ENCODE measurements at places on chromosomes 7 and 10.

- no peak for DNase-seq
Measured at GRCh38 chr7:90972906-90973550, 291.2 kb upstream of the FZD1 start.

- no peak for DNase-seq
Measured at GRCh38 chr7:36621396-36621795, 102.9 kb downstream of the AOAH start.

DNA sequence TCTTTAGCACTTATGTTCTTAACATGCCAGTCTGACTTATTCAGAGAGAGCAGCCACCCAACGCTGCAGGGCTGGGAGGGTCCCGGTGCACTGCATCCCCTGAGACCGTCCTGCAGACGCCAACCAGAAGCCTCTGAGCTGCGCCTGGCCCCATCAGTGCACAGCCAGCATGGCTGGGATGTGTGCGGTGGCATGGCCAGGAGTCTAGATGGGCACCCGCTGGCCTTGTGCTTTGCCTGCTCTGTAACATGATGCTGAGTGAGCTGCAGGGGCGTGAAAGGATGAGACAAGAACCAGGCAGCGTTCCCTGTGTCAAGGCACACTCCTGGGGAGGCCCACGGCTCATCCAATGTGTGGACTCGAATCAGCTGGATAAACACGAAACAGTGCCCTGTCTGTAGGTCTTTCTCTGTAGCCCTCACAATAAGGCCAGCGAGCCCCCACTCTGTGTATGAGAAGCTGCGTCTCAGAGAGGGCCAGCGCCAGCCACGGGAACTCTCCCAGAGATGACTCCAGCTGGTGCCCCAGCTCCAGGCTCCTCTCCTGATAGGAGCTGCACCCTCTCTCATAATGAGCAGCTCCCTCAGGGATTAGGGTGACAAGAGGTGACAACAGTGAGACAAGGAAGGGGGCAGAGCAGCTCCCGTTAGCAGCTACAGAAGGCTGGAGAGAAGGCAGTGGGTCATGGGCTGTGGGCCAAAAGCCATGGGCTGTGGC, 96.8 kb downstream of the TNS3 start:
- no peak for DNase-seq

DNA sequence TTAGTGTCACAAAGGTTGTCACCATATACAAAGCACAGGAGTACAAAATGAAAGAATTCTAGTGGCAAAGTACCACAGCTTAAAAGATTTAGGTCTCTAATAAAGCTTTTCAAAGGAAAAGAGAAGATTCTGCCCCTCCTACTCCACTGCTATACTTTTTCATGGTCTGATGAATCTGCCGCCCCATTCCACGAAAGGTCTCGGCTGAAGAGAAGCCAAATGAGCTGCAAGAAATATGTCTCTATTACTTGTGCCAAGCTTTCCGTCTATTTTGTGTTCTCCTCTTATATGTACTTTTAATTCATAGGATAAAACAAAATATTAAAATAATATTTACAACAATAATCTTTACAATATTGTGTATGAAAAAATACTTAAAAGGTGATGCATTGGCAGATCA, 222.6 kb downstream of the ANK3 start:
- DNase-seq: no peak

GRCh38 chr10:90652519-90652918, 205.3 kb downstream of the HTR7 start:
- DNase-seq: no peak

DNA sequence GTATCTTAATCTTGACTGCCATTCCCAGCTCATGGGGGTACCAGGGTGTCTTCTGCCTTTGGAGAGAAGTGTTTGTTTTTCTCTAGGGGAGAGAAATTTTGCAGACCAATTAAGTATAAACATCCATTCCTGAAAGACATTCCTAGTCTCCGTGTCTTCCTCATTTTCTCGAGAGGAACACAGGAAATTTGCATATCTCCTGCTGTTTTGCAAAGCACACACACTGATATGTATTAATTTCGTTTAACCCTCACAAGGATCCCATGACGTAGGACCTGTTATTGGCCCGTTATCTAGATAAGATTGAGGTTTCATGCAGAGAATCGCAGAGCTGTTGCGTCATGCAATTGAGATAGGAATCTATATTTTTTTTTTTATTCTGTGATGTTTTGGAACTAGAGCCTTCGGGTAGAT, 944 bp downstream of the RHBDD2 start:
- peak; percentile 73 for DNase-seq

DNA sequence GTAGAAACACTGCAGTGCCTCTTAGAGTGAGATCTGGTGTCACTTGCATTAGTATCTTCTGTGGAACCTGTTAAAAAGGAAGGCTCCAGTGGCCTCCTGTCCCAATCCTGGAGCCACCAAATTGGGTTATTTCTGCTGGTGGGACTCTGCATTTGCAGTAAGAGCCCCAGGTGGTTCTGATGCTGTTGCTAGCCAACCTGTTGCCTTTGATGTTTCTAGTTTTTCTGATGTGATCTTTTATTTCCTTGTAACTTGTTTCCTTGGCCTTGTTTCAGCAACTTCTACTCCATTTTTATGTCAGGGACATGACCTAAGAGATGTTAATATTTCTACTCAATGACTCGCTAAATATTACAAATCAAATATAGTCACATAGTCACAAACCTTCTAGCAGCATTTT, 12.5 kb upstream of the STN1 start:
- DNase-seq: no peak

- no peak for DNase-seq
Measured at GRCh38 chr7:147952918-147953317, 637.6 kb upstream of the C7orf33 start.

GRCh38 chr7:102908676-102909075, 4.1 kb upstream of the LRRC17 start:
- no peak for DNase-seq

GRCh38 chr10:94777886-94778458, 15.5 kb downstream of the CYP2C19 start:
- no peak for DNase-seq

- no peak for DNase-seq
Measured at GRCh38 chr10:85048644-85049043, 720.3 kb downstream of the CCSER2 start.

DNA sequence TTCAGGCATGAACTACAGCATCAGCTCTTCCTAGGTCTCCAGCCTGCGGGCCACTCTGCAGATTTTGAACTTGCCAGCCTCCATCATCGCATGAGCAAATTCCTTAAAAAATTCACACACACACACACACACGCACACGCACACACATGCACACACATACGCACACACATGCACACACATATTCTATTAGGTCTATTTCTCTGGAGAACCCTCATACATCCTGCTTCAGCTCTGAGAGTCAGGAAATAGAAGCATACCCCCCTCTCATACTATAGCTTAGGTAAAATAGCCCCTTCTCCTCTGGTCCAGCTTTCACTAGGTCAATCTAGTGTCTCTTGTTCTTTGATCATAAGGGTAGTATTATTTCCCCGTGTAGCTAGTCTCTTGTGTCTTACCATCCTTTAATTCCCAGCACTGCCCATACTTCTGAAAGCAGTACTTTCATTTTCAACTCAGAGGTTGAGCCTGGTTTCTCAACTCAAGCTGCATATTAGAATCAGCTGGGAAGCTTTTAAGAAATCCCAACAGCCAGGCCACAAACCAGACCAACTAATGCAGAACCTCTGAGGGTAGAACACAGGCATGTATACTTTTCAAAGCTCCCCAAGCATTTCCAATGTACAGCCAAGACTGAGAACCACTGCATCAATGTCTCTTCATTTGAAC, 30.9 kb upstream of the ITGB8 start:
- DNase-seq: no peak

DNA sequence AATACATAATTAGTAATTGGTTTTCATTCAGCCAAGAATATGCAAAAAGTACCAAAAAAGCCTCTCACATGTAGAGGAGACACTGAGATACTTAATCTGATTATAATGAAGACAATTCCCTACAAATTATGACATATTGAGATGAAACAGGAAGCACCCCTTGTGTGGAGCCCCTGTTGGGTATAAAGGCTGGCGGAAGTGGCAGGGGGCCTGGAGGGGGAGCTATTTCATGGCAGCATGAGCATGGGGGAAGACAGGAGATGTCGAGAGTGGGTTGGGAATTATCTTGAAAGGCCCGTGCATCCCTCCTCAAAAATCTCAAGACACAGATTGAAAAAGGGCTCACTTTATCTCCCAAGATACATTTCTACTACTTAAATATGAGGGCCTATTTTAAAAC, 96.9 kb downstream of the PIP4K2A start:
- DNase-seq: no peak

- no peak for DNase-seq
Measured at GRCh38 chr7:105711726-105712402, 130.6 kb upstream of the EFCAB10 start.

- DNase-seq: no peak
Measured at GRCh38 chr7:95927756-95928155, 155.4 kb downstream of the DYNC1I1 start.

GRCh38 chr7:29005406-29005805, 47.3 kb upstream of the TRIL start:
- no peak for DNase-seq

DNA sequence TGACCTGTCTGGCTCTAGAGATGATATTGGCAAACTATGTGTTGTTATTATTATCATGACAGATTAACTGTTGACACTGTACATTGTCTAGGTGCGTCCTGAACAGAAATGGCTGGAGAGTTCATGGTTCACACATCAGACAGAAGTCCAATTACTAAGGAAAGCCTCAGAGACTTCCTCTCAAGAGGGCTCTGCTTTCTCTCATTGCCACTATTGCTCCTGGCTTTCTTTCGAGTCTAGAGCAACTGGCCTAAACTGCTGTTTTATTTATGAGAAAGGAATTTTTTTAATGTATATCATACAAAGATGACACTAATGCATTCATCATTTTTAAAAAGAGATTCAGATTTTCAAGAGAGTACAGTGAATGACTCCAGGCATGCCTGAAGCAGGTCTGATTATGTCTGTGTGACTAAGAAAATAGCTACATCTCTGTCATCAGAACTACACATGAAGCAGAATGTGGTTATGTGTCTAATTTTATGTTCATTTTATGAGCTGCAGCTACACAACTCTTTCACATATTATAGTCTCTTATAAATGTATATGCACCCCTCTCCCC, 30.4 kb downstream of the NRCAM start:
- DNase-seq: no peak

DNA sequence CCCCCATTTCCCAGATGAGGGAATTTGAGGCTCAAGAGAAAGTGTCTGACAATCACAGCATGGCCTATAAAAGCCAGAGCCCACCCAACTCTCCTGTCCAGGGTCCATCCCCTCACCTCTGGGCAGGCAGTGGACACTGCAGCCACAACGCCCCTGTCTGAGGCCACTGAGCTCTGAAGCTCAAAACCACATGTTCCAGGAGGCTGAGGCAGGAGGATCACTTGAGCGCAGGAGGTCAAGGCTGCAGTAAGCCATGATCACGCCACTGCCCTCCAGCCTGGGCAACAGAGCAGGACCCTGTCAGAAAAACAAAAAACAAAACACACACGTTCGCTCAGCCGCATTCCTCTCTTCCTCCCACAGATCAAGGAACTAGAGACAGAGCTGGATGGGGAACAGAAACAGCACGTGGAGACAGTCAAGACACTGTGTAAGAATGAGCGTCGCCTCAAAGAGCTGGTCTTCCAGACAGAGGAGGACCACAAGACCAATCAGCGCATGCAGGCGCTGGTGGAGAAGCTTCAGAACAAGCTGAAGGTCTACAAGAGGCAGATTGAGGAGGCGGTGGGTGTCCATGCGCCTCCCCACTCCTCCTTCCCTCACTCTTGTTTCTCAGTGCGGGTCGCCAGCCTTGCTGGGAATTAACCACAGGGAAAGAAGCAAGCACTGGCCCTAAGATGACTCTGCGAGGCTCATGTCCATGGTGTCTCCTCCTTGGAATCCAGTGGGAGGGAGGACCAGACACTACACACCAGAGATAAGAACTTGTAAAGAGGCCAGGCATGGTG, 20.0 kb upstream of the ARPC1A start:
- no peak for DNase-seq

DNA sequence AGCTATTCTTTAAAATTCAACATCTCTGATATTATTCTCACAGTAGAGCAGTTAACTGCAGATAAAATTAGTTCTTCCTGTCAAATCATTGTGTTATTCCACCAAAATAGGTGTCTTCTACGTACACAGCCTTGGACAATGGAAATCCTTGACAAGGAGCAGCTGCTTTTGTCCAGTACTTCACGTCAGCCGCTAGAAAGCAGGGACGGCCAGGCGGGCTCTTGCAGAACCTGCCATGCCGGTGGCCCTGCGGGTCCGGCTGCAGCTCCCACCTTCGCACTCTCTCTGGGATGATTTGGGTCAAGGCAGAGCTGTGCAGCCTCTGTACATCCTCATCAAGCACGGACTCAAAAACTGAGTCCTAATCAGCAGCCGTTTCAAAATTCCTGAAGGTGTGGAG, 2.2 kb upstream of the FOXI2 start:
- DNase-seq: no peak

DNA sequence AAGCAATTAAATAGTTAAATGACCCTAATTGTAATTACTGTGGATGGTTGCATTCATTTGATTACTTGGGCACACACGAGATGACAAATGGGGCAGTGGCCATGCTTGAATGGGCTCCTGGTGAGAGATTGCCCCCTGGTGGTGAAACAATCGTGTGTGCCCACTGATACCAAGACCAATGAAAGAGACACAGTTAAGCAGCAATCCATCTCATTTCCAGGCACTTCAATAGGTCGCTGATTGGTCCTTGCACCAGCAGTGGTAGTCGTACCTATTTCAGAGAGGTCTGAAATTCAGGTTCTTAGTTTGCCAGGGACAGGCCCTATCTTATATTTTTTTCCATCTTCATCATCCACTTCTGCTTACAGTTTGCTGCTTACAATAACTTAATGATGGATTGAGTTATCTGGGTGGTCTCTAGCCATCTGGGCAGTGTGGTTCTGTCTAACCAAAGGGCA, 8.3 kb downstream of the PCBD1 start:
- peak; percentile 84 for DNase-seq

- DNase-seq: peak; percentile 84
Measured at GRCh38 chr7:28408960-28409715, 3.2 kb upstream of the CREB5 start.

DNA sequence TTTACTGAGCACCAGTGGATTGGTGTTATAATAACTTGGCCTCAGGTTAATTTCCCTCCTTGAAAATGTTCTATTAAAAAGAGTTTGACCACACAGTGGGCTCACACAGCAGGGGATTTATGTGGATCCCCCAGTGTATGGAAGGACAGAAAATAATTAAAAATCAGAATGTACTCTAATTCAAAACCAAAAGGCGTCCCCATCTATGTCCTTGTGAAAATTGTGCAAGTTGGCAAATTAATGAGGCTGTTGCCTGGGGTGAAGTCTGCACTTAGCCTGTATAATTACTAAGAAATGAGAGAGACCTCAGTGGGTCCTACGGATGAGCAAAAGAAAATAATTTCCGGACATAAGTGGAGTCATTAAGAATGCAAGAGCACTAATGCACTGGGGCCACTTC, 31.1 kb downstream of the PIK3CG start:
- DNase-seq: no peak

GRCh38 chr10:110643653-110644597, at the start of gene RBM20:
RBM20 (plus strand) TSS chr10:110644336; CDS start chr10:110644455, 119 bp downstream.
- DNase-seq: no peak

- DNase-seq: no peak
Measured at GRCh38 chr7:42189535-42189934, 47.5 kb downstream of the GLI3 start.
